Cardiac ventricle fibroblast (primary cell): ENCODE measurements at places on chromosomes 12 and 14. TPM values are rescaled to one million over a fixed set of nuclear protein-coding genes. Genes with fewer than 3 reads are reported as not detected.

Gene PRB3
- not detected in 2 replicates for total RNA-seq

Gene B4GALNT1
- 0.25 and 0.29 TPM in 2 replicates for total RNA-seq

Gene PDZRN4
- total RNA-seq, result not detected in 2 replicates

Gene TMEM179
- total RNA-seq, result not detected in 2 replicates

Gene TRAF3
- total RNA-seq, result 13.7 and 19.6 TPM in 2 replicates

Gene SYNE3
- total RNA-seq, result 34.0 and 36.8 TPM in 2 replicates

Gene NTN4
- total RNA-seq, result 2.2 and 2.9 TPM in 2 replicates

Gene SPRYD4
- total RNA-seq, result 0.98 and 1.2 TPM in 2 replicates

Gene KRT7
- 3.4 and 6.3 TPM in 2 replicates for total RNA-seq

Gene BIN2
- total RNA-seq, result not detected in 2 replicates

Gene ACSS3
- 10.2 and 12.1 TPM in 2 replicates for total RNA-seq

Gene KERA
- 0.20 TPM in 1 of 2 replicates, not detected in the other for total RNA-seq

Gene ASB2
- not detected in 2 replicates for total RNA-seq

Gene NDUFA12
- 71.1 and 137 TPM in 2 replicates for total RNA-seq

Gene HPD
- total RNA-seq, result 15.6 and 20.1 TPM in 2 replicates

Gene COL2A1
- total RNA-seq, result not detected in 2 replicates

Gene IL26
- total RNA-seq, result not detected in 2 replicates

Gene ESR2
- not detected in 2 replicates for total RNA-seq

Gene SERPINA1
- total RNA-seq, result 0.20 TPM in 1 of 2 replicates, not detected in the other

Gene RASAL1
- not detected in 2 replicates for total RNA-seq

Gene EML5
- not detected in 2 replicates for total RNA-seq

Gene MED6
- 18.8 and 19.1 TPM in 2 replicates for total RNA-seq

Gene RD3L
- total RNA-seq, result not detected in 2 replicates

Gene NFKBIA
- 108 and 115 TPM in 2 replicates for total RNA-seq

Gene PRIM1
- total RNA-seq, result 2.1 and 3.7 TPM in 2 replicates

Gene FOXN4
- not detected in 2 replicates for total RNA-seq

Gene PLEK2
- total RNA-seq, result 0.94 TPM in 1 of 2 replicates, not detected in the other

Gene SPPL3
- total RNA-seq, result 13.6 and 14.2 TPM in 2 replicates

Gene COCH
- total RNA-seq, result 0.20 TPM in 1 of 2 replicates, not detected in the other

Gene LLPH
- 11.2 and 12.1 TPM in 2 replicates for total RNA-seq

Gene ARHGDIB
- total RNA-seq, result 51.7 and 66.2 TPM in 2 replicates

Gene RNF212B
- not detected in 2 replicates for total RNA-seq

Gene HHIPL1
- 3.9 and 6.6 TPM in 2 replicates for total RNA-seq

Gene INSM2
- not detected in 2 replicates for total RNA-seq

Gene KTN1
- 86.1 and 90.0 TPM in 2 replicates for total RNA-seq

Gene PLEKHG7
- 0.06 TPM in 1 of 2 replicates, not detected in the other for total RNA-seq

Gene ABCC9
- 3.6 and 4.1 TPM in 2 replicates for total RNA-seq

Gene ITPR2
- 17.8 and 18.5 TPM in 2 replicates for total RNA-seq

Gene CCDC91
- 9.3 and 21.2 TPM in 2 replicates for total RNA-seq

Gene PPM1H
- 1.7 and 2.7 TPM in 2 replicates for total RNA-seq

Gene PAH
- not detected in 2 replicates for total RNA-seq
